ENCODE measurements at places on chromosomes 12 and 14. TPM values are rescaled to one million over a fixed set of nuclear protein-coding genes. Genes with fewer than 3 reads are reported as not detected.
A peak's percentile ranks its signal among the peaks of the same experiment; 100 is the strongest.

The SLC25A29 gene
- total RNA-seq, result 80.6 TPM

The MYF5 gene
- total RNA-seq, result not detected

- H3K27me3 ChIP-seq, result no peaks in the 10 kb centered on the region
- H3K36me3 ChIP-seq, result no peaks in the 10 kb centered on the region
- H3K27ac ChIP-seq, result no peak overlapping the region
- no peak overlapping the region for H3K4me3 ChIP-seq
Observed at GRCh38 chr14:57066887-57067513, 201.7 kb downstream of the EXOC5 start.

DNA sequence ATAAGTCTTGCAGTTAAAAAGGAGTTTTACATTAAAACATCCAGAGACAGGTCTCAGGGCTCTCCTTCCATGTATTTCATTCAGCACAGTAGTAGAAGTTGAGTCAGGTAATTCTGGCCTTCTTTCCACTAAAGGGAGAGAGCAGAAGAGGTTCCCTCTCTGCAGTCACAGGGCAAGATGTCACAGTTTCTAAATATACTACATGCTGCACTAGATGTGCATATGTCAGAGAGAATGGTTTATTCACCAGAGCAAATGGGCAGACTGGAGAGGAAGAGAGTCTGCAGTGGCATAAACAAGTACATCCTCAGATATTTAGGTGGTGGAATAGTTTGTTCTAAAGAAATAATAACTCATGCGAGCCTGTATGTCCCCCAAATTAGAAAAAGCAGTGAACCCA, 132.0 kb downstream of the KICS2 start:
- H3K27me3 ChIP-seq, result no peaks in the 10 kb centered on the region
- H3K4me3 ChIP-seq, result no peak overlapping the region
- no peak overlapping the region for H3K27ac ChIP-seq
- peaks cover 17% of the 10 kb centered on the region for H3K4me1 ChIP-seq
- no peak for DNase-seq
- no peaks in the 10 kb centered on the region for H3K36me3 ChIP-seq

The GNG2 gene
- 9.3 TPM for total RNA-seq

GRCh38 chr12:31726575-31726974, 2.2 kb downstream of the AMN1 start:
- H3K36me3 ChIP-seq, result no peaks in the 10 kb centered on the region
- DNase-seq, result no peak
- H3K27ac ChIP-seq, result no peak overlapping the region
- H3K4me3 ChIP-seq, result no peak overlapping the region
- H3K27me3 ChIP-seq, result no peaks in the 10 kb centered on the region
- peaks cover 11% of the 10 kb centered on the region for H3K4me1 ChIP-seq

The OR6C1 gene
- not detected for total RNA-seq

DNA sequence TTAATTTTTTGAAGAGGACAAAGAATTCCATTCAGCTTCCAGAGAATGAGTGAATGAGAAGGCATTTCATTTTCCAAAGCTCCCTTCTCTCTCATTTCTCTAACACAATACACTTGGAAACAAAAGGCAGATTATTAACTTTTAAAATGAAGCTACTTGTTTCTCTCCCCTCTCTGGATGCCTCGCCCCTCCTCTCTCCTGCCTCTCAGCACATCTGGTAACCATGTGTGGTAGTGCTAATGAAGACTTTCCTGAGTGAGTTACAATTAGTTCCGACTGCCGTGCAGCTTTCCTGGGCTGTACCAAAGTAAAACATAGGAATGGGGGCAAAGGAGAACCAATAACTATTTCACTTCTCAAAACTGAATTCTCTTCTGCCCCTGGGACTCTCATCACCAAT, 84.7 kb upstream of the SOX5 start:
- no peak for DNase-seq
- peaks cover 7% of the 10 kb centered on the region for H3K4me1 ChIP-seq
- no peaks in the 10 kb centered on the region for H3K27me3 ChIP-seq
- no peak overlapping the region for H3K27ac ChIP-seq
- H3K4me3 ChIP-seq, result no peak overlapping the region

- H3K36me3 ChIP-seq, result no peaks in the 10 kb centered on the region
- no peaks in the 10 kb centered on the region for H3K27me3 ChIP-seq
- no peak overlapping the region for H3K4me3 ChIP-seq
- DNase-seq, result no peak
Observed at GRCh38 chr14:33788161-33788560, 162.7 kb downstream of the EGLN3 start.

DNA sequence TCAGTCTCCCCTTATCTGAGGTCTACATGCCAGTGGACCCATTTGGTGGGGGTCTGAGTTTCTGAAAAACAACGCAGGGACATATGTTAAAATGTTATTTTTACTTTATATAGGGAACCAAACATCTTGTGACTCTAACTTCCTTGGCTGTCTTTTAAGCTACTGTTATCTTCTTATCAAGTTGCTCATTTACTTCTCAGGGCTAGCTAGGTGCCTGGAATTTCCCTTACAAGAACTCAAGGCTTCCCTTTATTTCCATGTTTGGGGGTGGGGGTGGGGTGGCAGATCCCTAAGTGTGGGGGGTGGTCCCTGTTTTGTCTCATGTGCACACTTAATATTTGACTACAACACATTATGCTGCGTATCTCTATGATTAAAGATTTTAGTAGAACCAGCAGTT, 31.6 kb downstream of the PPP1R36 start:
- no peak overlapping the region for H3K27ac ChIP-seq
- H3K4me3 ChIP-seq, result no peak overlapping the region
- no peaks in the 10 kb centered on the region for H3K27me3 ChIP-seq

The CLEC9A gene
- not detected for total RNA-seq

DNA sequence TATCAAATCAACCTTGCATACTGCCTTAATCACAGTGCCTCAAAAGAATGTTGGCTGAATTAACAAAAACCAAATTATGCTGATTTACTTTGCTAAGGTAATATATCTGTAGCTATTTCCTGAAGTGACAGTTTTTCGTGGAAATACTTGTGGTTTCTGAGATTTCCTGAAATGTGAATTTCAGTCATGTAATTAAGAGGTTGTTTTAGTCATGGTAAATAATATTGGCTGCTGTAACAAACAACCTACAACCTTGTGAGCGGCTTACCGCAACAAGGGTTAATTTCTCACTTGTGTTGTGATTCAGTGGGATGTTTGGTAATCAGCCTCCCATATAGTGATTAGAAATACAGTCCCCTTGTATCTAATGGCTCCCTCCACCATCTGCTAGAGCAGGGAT, 387.9 kb downstream of the NELL2 start:
- no peak overlapping the region for H3K27ac ChIP-seq
- H3K36me3 ChIP-seq, result no peaks in the 10 kb centered on the region
- H3K4me1 ChIP-seq, result no peaks in the 10 kb centered on the region
- no peak overlapping the region for H3K4me3 ChIP-seq
- DNase-seq, result no peak
- no peaks in the 10 kb centered on the region for H3K27me3 ChIP-seq

- peak overlapping the region; percentile 90 for H3K4me3 ChIP-seq
- no peak for DNase-seq
- H3K4me1 ChIP-seq, result peaks cover 6% of the 10 kb centered on the region
- H3K36me3 ChIP-seq, result no peaks in the 10 kb centered on the region
- H3K27ac ChIP-seq, result no peak overlapping the region
- H3K27me3 ChIP-seq, result no peaks in the 10 kb centered on the region
Observed at GRCh38 chr12:120495186-120495730, 655 bp upstream of the DYNLL1 start.

GRCh38 chr14:84646786-84647500, 883.0 kb upstream of the FLRT2 start:
- H3K27me3 ChIP-seq, result no peaks in the 10 kb centered on the region
- no peak for DNase-seq
- H3K4me3 ChIP-seq, result no peak overlapping the region
- no peaks in the 10 kb centered on the region for H3K36me3 ChIP-seq

The DCN gene
- 1,972 TPM for total RNA-seq

- H3K27ac ChIP-seq, result no peak overlapping the region
- peaks cover 64% of the 10 kb centered on the region for H3K36me3 ChIP-seq
- no peak for DNase-seq
- no peaks in the 10 kb centered on the region for H3K27me3 ChIP-seq
Observed at GRCh38 chr12:108526482-108527165, 11.5 kb downstream of the FICD start.

The SLCO1B1 gene
- not detected for total RNA-seq

Measured in thoracic aorta (tissue), 2 donors.